ENCODE measurements at places on chromosomes 4 and X.

- peaks cover 38% of the 10 kb centered on the region for H3K27me3 ChIP-seq
- H3K36me3 ChIP-seq, result no peaks in the 10 kb centered on the region
- H3K4me3 ChIP-seq, result no peak overlapping the region
- H3K27ac ChIP-seq, result no peak overlapping the region
Measured at GRCh38 chr4:996997-997374, 3.8 kb upstream of the SLC26A1 start.

- no peak overlapping the region for H3K27ac ChIP-seq
- no peaks in the 10 kb centered on the region for H3K27me3 ChIP-seq
- H3K4me3 ChIP-seq, result no peak overlapping the region
- no peak for DNase-seq
- peaks cover 48% of the 10 kb centered on the region for H3K4me1 ChIP-seq
- H3K36me3 ChIP-seq, result peaks cover 7% of the 10 kb centered on the region
Measured at GRCh38 chrX:130176354-130176776, 4.6 kb downstream of the RAB33A start.

DNA sequence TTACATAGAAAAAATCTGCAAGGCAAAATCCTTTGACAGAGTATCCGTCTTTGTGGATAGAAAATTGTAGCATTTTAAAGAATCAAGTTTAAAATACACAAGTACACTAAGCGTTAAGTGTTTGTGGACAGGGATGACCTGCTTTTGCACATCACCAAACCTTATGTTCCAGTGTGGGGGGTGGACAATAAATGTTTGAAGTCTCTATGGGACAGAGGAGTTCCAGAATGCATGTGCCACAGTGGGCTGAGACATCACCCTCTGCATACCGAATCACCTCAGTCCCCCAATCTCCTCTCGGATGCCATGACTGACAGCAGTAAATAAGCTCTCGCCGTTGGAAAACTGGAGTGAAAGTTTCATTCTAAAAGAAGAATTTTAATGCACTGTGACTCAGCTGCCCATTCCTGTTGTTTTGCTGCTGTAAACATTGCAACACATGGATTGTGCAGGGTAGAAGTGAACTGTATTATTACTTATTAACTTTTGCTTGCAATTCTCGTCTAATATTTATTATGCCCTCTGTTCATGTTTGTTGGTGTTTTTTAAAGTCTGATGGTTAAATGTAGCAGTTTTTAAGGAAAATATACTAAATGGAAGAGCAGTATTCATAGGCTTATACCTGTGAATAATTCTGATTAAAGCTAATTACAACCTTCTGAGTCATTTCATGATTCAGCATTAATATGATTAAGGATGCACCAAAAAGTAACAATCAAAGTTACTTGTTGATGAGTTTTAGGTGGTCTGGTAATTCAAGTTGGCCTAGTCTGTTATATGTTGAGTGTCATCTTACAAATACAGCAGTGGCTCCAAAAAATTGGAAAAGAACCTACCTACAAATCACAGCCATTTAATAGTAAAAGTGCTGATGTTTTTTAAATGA, 24.0 kb downstream of the CDKN2AIP start:
- peaks cover 3% of the 10 kb centered on the region for H3K4me1 ChIP-seq
- no peak for DNase-seq
- no peaks in the 10 kb centered on the region for H3K36me3 ChIP-seq
- H3K27ac ChIP-seq, result no peak overlapping the region
- no peak overlapping the region for H3K4me3 ChIP-seq

- DNase-seq, result no peak
- no peaks in the 10 kb centered on the region for H3K27me3 ChIP-seq
- no peak overlapping the region for H3K27ac ChIP-seq
- peaks cover 26% of the 10 kb centered on the region for H3K4me1 ChIP-seq
- no peaks in the 10 kb centered on the region for H3K36me3 ChIP-seq
Measured at GRCh38 chrX:53262189-53262917, 19.0 kb downstream of the IQSEC2 start.

GRCh38 chr4:158067646-158068045, 105.2 kb downstream of the GASK1B start:
- H3K27me3 ChIP-seq, result no peaks in the 10 kb centered on the region
- H3K36me3 ChIP-seq, result no peaks in the 10 kb centered on the region
- no peaks in the 10 kb centered on the region for H3K4me1 ChIP-seq
- no peak overlapping the region for H3K4me3 ChIP-seq
- no peak for DNase-seq

DNA sequence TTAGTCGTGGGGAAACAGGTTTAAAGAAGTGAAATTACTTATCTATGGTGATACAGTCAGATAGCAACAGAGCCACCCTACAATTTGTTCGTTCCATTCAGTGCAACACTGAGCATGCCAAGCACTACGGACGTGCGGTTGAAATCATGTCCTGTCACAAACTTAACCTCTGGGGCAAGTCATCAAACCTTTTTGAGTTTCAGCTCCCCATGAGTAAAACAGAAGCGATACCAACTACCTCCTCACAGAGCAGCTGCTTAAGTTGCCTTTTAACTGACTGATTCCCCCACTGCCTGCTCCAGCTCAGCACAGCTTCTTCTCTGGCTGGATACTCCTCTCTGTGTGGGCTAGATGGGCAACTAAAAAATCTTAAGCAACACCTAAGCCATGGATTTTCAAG, 36.0 kb downstream of the LHFPL1 start:
- H3K27ac ChIP-seq, result no peak overlapping the region
- H3K27me3 ChIP-seq, result no peaks in the 10 kb centered on the region
- DNase-seq, result no peak
- no peak overlapping the region for H3K4me3 ChIP-seq
- H3K4me1 ChIP-seq, result no peaks in the 10 kb centered on the region
- H3K36me3 ChIP-seq, result no peaks in the 10 kb centered on the region

DNA sequence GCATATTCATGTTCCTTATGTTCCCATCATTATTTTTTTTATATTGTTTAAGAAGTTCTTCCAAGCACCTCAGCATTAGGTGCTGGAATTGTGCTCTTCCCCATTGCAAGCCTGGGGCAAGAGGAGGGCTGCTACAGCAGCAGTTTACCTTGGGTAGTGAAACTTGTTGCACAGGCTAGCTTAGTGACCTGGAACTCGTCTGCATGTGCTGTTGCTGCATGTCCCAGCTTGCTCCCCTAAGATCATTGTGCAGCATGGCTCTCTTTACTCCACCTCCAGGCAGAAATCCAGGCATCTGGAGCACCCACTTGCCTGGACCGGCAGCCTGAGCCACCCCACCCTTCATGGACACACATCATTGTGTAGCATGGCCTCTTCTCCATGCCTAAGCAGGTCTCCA, 776.0 kb downstream of the GLUD2 start:
- no peaks in the 10 kb centered on the region for H3K36me3 ChIP-seq
- no peaks in the 10 kb centered on the region for H3K4me1 ChIP-seq
- H3K27ac ChIP-seq, result no peak overlapping the region
- no peaks in the 10 kb centered on the region for H3K27me3 ChIP-seq
- no peak for DNase-seq

DNA sequence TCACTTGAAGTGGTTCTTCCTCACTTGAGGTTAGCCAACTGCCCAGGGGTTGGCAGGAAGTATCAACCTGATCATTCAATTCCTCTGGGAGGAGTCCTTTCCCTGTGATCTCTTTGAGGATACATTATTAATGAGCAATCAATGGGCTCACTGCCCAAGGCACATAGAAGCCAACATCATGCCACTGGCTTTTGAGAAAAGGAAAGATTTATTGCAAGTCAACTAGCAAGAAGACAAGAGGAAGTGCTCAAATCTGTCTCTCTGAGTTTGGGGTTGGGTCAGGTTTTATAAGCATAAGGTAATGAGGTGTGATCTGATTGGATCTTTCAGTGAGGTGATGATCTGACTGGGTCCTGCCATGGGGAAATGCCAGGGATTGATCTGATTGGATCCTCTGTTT, 39.6 kb downstream of the FGFBP1 start:
- H3K4me1 ChIP-seq, result no peaks in the 10 kb centered on the region
- no peak overlapping the region for H3K4me3 ChIP-seq

DNA sequence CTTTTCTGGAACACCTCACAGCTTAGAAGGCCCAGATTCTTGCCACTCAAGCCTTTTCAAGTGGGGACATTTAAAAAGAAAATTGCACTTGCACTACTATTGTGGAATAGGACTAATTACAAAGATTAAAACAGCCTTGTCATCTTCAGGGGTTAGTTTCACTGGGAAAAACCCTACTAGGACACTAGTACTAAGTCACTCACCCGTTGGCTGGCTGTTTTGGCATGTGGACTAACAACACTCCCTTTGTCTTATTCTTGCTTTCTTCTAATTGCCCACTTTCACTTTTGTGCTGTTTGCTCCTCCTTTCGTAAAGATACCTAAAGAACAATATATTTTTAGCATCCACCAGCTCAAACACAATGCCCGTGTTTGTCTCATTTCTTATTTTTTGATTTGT, 200.9 kb upstream of the MID1 start:
- no peaks in the 10 kb centered on the region for H3K36me3 ChIP-seq
- no peak for DNase-seq
- H3K27me3 ChIP-seq, result no peaks in the 10 kb centered on the region
- no peak overlapping the region for H3K27ac ChIP-seq

- peak; percentile 81 for DNase-seq
- H3K36me3 ChIP-seq, result peaks cover 7% of the 10 kb centered on the region
- peak overlapping the region; percentile 100 for H3K4me3 ChIP-seq
Measured at GRCh38 chrX:41333003-41333743, 789 bp upstream of the DDX3X start.

- H3K4me3 ChIP-seq, result no peak overlapping the region
- DNase-seq, result no peak
- H3K27ac ChIP-seq, result no peak overlapping the region
Measured at GRCh38 chr4:118032691-118033090, 1.6 kb upstream of the NDST3 start.
